ENCODE measurements at places on chromosomes 2 and 18.

DNA sequence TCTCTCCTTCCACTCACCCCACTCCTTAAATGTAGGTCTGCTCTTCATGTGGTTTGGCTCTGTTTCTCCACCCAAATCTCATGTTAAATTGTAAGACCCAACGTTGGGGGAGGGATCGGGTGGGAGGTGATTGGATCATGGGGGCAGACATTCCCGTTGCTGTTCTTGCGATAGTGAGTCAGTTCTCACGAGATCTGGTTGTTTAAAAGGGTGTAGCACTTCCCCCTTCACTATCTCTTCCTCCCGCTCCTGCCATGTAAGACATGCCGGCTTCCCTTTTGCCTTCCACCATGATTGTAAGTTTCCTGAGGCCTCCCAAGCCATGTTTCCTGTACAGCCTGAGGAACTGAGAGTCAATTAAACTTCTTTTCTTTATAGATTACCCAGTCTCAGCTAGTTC is 1044.5 kb upstream of the POU3F3 start:
- no peak for DNase-seq

- DNase-seq: peak; percentile 13
Observed at GRCh38 chr18:76370686-76371085, 124.4 kb downstream of the ZNF516 start.

GRCh38 chr18:809985-810642 is 1.9 kb downstream of the YES1 start:
- DNase-seq: no peak

DNA sequence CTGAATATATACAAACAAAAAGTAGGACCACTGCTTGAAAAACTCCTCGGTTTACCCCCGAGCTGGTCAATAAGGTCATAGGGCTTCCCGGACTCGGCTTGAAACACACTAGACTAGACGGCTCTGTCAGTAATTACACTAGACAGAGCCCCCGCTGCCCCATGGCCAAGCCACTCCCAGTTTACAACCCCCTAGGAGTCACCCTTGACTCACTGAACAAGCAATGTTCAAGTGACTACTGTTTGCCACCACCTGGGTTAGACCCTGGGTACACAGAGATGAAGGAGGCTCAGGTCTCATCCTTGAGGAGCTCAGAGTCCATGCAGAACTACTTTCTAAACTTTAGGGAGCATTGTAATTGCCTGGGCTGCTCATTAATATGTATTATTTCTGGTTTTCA is 13.7 kb upstream of the PRELID3A start:
- DNase-seq: peak; percentile 30

DNA sequence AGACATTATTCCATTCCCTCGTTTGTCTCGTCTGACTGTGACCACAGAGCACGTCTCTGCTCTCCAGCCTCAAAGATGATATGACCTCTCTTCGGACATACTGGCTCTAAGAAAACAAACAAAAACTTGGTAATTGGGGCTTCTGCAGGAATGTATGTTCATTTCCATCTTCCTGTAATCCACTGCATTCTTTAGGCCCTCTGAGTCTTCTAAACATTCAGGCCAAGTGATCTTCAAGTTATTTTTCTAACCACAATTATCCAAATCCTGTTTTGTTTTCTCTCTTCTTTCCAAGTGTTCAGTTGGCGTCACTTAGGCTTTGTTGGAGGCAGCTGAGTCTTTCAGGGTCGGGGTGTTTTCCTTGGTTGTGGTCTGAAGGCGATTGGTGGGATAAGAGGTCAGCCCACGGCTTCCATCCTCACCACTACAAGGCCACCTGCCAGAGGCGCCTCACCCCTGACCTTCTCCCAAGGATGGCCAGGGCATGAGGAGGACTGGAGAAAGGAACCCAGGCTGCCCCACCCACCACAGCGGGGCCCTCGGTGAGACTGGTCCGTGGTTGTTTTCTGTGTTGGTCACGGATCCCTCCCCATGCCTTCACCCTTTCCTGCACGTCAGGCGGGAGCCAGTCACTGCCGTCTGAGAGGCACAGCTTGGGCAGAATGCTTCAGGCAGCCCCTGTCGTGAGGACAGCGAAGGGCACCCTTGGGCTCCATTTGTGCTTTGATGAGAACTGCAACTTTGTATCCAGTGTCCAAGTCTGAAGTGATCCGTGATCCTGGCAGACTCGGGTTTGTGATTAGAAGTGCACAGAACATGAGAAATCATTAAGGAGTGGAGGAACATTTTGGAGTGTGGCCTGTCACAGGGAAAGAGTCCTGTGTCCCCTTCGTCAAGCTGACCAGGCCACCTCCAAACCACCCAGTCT is 88.6 kb upstream of the FHL2 start:
- peak; percentile 88 for DNase-seq

- DNase-seq: no peak
Observed at GRCh38 chr2:56449449-56449860, 265.7 kb downstream of the CCDC85A start.

DNA sequence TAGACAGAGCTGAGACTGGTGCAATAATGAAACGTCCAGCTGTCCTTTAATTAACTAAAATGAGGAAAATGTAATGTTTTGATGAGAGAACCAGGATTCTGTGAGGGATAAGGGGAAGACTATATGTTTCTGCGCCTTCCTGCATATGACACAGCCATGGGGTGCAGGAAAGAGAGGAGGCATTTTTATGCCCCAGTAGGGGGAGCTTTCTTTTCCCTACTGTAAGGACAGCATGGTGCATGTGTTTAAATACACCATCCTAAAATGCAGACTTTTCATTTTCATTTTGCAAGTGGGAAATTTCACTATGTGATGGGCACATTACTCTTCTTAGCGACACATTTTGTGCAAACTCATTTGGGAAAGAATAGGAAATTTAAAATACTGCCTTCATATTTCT is 446.1 kb downstream of the ARHGAP15 start:
- no peak for DNase-seq

GRCh38 chr18:3213300-3214059 is 6.3 kb downstream of the MYOM1 start:
- no peak for DNase-seq

GRCh38 chr2:25324905-25325592 is 16.7 kb downstream of the DNMT3A start:
- no peak for DNase-seq

GRCh38 chr2:41947701-41948396 is 100.0 kb upstream of the PKDCC start:
- no peak for DNase-seq

DNA sequence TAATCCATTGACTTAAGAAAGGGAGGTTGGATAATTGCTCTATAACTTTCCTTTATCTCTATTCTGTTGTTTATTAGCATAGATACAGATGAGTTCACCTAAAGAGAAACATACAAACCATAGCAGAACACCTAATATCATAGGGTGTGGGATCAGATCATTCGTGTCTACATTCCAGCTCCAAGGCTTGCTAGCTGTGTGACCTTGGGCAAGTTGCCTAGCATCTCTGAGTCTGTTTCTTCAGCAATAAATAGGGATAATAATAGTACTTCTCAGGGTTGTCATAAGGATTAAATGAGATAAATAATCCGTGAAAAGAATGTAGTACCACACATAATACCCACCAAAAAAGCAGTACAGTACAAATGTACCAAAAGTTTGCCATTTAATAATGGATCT is 126.2 kb downstream of the PLB1 start:
- no peak for DNase-seq

DNA sequence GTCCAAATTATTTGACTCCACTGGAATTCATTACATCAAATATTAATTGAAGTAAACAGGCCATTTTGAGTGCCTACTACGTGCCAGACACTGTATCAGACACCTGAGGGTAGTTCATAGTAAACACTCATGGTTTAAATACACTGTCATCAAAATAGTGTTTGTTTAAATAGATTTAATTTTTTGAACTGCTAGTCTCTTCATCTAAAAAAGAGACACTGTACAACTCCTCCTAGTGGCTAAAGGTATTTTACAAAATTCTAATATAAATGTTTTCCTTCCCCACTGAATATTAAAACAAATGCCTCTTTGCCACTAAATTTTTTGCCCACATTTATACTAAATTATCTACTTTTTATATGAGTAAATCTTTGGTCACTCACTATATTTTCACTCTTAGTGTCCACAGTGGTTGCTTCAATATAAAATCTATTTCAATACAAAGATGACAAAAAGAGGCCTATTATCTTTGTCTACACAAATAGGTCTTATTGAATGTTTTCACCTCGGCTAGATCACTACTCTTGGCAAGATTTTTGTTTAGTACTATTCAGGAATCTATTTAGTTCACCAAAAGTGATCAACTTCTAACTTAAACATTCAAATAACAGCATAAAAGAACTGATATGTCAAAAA is 122.1 kb downstream of the TMEM247 start:
- DNase-seq: no peak

DNA sequence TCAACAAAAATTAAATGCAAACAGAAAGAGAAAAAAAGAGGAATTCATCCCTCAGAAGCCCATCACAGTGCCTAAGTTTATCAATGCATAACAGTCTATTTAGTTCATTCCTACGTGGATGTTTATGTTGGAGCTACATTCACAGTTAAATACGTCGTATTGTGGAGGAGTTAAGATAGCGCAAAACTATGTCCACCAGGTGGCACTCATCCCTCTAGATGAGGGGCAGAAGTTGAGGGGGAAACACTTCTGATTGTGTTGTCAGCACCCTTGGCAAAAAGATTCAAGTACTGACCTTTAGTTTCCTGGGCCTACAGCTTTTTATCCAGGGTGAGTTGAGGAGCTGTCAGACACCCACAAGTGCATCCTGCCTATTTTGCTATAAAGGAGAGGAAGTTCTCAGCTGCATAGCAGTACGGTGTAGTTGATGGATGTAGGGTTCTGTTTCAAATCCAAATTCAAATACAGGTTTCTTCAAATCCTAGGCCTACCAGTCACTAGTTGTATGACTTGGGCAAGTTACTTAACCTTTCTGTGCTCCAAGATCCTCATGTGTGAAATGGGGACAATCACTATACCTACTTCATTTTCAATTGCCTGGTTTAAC is 26.8 kb upstream of the MYO1B start:
- no peak for DNase-seq

DNA sequence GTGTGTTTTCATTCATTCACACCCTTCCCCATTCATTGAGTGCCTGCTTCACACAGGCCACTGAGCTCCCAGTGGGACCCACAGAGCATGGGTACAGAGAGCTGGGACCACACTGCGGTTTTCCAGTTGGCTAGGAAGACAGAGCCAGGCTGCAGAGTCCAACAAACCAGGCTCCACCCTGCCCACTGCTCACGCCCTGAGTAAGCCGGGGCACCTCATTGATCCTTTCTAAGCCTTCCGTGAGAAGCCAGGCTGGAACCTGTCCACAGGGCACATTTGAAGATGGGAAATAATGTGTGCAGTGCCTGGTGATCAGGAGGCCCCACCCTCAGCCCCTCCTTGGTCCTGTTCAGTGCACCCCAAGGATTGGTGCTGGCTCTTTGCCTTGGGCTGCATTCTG is 13.5 kb downstream of the KCNIP3 start:
- DNase-seq: no peak

DNA sequence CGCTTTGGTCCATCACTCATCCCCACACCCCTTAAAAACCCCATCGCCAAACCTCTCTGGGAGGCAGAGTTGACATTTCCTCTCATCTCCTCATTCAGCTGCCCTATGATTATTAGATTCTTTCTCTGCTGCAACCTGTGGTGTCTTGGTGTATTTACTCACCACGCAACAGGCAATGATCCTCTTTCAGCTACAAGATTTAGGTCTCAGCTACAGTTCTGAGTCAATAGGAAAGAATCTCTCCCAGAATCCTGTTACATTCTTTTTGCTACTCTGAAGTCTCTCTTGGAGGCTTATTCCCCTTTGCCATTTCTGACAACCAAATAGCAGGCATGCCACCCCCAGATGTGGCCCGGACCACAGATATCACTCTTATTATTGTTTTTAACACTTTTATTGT is 468.3 kb upstream of the GYPC start:
- no peak for DNase-seq

GRCh38 chr2:37886745-37887144 is 38.3 kb upstream of the RMDN2 start:
- DNase-seq: no peak

DNA sequence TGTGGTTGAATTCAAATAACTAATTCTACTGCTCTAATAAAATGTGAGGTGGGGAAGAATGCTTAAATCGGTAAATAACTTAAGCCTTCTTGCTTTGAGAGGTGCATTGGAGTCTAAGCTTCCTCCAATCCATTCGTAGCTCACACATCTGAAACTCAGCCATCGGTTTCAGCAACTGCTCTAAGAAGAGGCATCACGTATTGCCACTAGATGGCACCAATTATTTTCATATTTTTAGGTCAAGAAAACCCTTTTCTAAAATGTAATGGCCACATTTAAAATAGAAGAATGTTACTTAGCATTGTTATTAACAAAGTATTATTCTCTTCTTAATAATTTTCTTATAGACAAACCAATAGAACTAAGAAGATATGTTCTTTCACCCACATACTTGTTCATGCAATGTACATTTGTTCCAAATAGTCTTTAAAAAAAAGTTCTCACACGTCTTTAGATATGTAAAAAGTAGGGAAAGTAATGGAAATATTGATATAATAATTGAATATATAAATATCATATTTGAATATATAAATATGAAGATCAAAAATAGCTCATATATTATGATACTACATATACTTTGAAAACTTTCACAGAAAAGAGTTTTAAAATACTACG is 229.8 kb downstream of the CCDC178 start:
- DNase-seq: no peak

DNA sequence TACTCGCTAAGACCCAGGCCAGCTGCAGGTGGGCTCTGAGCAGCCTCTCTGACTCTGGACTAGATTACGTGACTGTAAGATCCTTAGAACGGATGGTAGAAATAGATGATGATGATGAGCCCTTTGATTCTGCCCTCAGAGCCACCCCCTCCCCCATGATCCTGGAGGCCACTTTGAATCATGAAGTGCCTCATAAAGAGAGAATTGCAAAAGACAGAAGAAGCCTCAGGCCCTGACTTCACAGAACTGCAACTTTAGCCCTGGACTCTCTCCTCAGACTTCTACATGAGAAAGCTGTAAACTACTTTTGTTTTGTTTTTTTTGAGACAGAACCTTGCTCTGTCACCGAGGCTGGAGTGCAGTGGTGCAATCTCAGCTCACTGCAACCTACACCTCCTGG is 15.4 kb upstream of the TET3 start:
- no peak for DNase-seq

DNA sequence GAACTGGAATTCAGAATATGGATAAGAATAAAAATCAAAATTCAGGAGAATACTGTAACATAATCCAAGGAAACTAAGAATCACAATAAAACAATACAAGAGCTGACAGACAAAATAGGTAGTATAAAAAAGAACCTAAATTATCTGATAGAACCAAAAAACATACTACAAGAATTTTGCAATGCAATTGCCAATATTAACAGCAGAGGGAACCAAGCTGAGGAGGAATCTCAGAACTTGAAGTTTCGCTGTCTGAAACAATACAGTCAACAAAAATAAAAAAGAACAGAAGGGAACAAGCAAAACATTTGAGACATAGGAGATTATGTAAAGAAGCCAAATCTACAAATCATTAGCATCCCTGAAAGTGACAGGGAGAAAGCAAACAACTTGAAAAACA is 84.1 kb upstream of the GALNT13 start:
- no peak for DNase-seq

- DNase-seq: no peak
Observed at GRCh38 chr18:9710037-9710436, 1.9 kb downstream of the RAB31 start.

Measured in sciatic nerve (tissue), 2 donors.